Stromal cell of bone marrow (primary cell): ENCODE measurements at places on chromosomes 7 and 10.

- DNase-seq = no peak
These were observed 928 bp upstream of the CSTF2T start for GRCh38 chr10:51700228-51700817.

- no peak for DNase-seq
These were observed 29.0 kb downstream of the CTNNA3 start for GRCh38 chr10:67667035-67667425.

GRCh38 chr10:58217612-58218011 is 50.1 kb downstream of the IPMK start:
- DNase-seq = no peak

DNA sequence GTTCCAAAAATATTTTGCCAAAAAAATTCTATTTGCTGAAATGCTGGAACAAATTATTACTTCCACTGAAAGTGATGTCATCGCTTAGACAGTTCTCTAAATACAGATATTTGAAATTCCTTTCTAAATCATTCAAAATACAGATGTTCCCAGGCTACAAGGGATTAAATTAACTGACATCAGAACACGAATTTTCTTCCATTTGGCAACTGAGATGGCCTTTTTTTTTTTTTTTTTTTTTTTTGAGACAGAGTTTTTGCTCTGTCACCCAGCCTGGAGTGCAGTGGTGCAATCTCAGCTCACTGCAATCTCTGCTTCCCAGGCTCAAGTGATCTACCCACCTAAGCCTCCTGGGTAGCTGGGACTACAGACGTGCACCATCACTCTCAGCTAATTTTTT is 57.0 kb downstream of the P4HA1 start:
- DNase-seq = peak; percentile 39

DNA sequence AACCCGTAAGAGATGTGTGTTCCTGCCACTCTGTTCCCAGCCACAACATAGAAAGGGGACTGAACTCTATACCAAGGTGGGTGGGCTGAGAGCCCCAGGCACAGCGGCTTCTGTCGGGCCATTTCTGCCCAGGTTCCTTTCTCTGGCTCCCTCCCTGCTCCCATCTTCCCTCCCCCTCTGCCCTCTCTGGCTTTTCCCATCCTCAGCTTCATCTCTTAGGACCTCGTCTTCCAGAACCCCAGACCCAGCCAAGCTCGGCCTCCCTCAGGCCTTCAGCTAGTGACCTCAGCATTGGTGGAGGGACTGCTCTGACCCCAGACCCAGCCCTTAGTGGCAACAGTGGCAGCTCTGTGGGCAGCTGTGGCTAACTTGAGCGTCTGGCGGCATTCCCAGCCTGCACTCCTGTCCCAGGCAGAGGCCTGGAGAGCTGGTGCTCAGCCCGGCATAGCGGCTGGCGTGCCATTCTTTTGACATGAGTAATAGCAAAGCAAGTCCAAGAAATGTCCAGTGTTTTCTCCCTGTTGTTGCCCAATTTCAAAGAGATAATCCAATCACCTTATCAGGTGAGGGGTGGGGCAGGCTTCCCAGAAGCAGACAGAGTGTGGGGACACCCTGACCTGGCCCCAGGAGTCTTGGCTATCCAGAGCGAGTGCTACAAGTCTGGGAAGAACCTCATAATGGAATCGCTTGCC is 15.9 kb downstream of the PTPRE start:
- DNase-seq = peak; percentile 54

GRCh38 chr7:149637911-149638565 is 135.3 kb downstream of the ZNF467 start:
- no peak for DNase-seq

DNA sequence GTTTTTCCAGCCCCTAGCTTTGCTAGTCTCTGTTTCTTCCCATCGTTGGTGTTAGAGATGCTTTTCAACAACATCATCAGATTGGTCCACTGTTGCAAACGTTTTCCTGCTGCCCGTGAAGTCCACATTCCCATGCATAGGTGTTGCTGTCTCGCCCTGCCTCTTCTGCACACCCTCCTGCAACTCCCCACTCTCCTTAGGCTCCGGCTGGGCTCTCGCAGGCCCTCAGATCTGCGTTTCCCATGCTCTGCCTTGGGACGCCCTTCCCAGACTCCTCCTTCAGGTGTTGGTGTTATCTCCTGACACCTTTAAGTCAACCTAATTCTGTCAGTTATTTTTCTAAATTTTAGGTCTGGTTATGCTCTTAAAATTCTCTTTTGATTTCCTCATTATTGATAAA is 55.0 kb downstream of the ZMYND11 start:
- DNase-seq = no peak

DNA sequence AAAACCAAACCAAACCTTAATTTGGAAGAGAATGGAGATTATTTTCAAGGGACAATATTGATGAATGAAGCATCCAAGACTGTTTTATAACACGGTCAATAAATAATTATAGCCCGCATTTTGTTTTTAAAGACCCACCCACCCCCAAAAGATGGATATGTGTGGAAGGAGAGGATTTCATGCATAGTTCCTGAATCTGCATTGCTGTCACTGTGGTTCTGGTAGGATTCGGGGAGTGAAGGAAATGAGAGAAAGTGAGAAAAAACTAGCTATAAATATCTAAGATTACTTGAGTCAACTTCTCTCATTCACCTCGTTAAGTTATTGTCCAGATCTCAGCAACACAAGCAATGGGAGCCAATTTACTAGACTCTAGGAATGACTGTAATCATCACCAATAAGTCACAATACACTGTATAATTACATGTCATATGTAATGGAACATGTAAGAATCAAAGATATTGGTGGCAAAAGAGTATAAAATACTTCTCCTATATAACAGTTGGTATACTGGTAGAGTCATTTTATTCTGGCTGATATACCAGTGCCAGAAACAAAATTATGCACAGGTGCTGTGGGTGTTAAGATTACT is 30.2 kb downstream of the NAMPT start:
- DNase-seq = no peak

DNA sequence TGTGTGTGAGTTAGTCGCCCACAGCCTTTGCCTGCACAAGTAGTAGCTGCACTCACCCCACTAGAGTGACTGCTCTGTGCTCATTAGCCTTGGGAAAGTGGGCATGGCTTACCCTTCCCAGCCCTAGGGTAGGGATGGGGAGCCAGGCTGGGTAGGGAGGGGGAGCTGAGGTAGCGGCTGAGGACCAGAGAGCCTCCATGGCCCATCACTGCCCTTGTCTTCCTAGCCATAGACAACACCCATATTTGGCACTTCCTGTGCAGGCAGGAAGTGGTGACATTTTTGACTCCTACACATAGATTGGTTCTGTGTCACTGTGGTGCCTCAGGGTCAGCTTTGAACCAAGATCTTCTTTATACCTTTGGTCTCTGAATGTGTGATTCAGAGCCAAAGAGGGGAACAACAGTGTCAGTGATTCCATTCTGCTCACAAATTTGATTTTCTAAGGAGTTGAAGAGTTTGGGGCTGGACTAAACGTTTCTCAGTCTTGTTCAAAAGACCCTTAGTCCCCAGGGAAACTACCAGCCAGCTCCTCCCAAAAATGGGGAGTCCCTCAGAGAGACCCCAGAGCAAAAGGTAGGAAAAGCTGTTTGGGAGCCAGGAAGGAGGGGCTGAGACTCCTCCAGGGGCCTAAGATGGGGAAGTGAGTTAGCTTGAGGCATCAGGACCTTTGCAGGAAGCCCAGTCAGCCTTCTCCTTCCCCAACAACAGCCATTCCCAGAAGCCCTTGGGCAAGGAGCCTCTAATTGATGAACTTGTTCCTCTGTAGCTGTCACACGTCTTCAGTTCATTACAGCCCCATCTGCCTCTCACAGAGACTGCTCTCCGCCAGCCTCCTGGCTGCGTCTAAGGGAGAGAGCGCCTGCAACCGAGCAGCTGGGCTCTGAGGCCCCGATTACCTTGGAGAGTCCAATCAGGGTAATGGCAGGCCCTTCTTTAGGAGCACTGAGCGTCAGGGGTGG is 135.0 kb downstream of the CDH23 start:
- DNase-seq = no peak

DNA sequence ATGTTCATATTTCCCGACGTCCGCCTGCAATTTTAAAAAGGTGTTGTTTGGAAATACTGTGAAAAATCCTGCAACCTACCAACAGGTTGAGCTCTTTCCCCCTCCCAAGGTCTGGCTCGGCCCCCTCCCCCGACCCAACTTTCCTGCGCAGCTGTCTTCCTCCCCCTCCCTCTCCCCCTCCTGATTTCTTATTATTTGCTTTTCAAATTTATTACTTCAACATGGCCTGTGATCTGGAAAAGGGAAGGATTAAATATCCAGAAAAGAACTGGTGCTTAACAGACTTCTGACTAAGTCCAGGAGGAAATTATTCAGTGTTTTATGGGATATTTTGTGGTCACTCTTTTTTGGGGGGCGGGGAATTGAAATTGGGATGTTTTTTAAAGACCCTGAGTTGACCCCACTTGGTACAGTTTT is 2.4 kb downstream of the ARID5B start:
- DNase-seq = peak; percentile 12

- DNase-seq = no peak
These were observed 11.9 kb downstream of the ANTXRL start for GRCh38 chr10:46298477-46299285.

DNA sequence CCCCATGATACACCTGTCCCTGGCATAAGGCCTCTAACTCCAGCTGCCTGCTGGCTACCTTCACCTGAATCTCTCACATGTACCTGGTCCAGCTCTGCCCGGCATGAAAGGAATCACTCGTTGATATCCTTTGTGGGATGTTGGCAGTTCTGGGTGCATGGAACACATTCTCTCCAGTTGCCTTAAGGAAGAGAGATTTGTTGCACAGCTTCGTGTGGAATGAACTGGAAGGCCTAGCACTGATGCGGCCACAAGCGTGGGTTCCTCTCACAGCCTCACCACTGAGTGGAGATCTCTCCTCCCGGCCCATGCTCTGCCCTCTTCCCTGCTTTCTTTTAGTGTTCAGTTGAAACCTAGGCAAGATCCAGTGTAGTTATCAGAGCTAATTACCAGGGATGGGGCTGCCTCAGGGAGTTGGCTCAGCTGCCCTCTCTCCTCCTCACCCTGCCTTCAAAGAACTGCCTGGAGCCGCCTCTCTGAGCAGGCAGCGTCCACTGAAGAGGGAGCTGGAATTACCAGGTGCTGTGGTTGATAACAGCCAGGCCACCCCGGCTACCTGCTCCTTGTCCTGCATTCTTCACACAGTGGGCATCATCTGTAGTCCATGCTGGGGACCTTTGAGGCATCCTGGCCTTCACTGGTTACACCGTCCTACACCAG is 194.3 kb downstream of the CCDC3 start:
- DNase-seq = no peak

GRCh38 chr7:122136078-122136477 is 8.0 kb downstream of the AASS start:
- DNase-seq = no peak

DNA sequence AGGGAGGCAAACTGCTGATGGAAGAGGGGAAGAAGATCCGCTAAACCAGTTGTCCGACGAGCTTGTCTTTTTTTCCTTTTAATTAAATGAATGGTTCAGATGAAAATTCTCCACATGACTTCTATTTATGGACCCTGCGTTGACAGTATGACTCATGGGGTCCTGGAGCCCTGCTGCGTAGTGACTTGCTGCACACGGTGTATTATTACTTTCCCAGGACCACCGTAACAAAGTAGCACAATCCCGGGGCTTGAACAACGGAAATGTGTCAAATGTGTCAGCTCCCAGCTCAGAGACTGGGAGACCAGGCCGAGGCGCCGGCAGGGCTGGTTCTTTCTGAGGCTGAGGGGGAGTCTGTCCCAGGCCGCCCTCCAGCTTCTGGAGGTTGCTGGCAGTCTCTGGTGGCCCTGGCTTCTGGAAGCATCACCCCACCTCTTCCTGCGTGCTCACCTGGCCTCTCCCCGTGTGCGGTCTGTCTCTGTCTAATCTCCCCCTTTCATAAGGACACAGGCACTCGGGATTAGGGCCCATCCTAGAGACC is 33.8 kb upstream of the MNX1 start:
- DNase-seq = no peak

DNA sequence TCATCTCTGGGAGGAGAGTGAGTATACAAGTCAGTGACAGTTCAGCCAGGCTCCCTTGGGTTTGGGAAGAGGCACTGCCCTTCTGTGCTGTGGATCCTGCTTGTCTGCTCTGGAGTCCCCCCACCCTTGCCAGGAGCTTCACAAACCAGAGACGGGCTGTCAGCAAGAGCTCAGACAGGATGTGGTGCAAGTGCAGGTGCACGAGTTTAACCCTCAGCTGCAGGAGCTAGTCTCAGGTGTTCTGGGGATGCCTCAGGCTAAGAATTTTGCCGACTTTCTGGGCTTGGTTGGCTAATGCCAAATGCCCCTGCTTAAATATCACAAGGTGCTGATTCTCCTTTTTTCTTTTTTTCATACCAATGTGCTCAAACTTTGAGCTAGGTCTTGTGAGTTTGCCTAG is 22.3 kb downstream of the ZNF783 start:
- DNase-seq = no peak

DNA sequence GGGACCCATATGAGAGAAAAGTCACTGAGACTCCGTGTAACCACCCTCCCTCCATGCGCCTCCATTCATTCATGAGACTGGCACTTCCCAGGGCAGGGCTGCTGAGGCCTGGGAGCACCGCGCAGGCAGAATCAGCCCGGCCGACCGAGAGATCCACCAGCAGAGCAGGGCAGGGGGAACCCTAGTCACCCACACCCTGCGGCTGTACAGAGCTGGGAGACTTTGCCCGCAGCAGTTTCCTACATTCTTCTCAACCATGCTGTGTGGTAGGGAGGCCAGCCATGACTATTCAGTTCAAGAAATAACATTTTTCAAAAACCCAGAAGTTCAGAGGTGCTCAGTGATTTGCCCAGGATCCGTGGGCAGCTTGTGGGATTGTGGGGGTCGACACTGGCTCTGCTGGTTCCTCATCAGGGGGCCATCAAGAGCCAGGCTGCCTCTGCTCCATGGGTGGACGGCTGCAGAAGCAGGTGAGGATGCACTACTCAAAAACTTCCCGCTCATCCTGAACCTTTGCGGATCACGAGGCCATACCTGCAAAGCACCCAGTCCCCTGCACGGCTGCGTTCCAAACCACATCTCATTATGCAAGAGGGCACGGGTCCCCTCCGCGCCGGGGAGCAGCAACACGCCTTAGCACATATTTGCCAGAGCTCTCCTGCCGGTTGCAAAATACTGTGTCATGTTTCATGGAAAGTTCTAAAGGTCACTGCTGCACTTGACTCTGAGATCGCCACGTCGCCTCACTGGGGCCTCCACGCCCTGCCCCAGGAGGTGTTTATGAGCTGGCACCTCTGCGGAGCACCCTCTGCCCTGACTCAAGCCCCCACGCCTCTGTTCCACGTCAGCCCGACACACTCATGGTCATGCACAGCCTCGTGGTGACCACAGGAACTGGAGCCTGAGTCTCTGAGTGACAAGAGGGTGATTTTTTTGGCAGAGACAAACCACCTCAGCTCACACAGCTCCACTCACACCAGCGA is 132.0 kb downstream of the PRKAG2 start:
- DNase-seq = peak; percentile 77

GRCh38 chr10:53453196-53453595 is 680.6 kb upstream of the MBL2 start:
- DNase-seq = no peak

DNA sequence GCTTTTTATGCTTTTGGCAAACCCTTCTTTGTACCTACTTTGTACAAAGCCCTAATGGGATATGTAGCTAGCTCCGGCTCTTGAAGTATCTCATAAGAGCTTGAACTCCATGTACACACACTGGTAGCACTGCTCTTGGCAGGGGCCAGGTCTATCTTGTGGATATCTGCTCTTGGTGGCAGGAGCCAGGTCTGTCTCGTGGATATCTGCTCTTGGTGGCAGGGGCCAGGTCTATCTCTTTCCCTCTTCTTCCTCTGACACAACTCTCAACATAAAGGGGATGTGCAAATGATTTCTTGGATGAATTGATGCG is 91.9 kb downstream of the WNT2 start:
- DNase-seq = no peak
